Heart right ventricle (tissue), 16 donors: ENCODE measurements at places on chromosomes 16 and 17. TPM values are rescaled to one million over a fixed set of nuclear protein-coding genes. Genes with fewer than 3 reads are reported as not detected.

KRTAP9-4 gene
- not detected for total RNA-seq

TPSD1 gene
- not detected for total RNA-seq

C17orf67 gene
- 0.86 TPM for total RNA-seq

FBXO39 gene
- total RNA-seq = not detected

METRN gene
- 77.2 TPM for total RNA-seq

C17orf75 gene
- 22.6 TPM for total RNA-seq

DNA sequence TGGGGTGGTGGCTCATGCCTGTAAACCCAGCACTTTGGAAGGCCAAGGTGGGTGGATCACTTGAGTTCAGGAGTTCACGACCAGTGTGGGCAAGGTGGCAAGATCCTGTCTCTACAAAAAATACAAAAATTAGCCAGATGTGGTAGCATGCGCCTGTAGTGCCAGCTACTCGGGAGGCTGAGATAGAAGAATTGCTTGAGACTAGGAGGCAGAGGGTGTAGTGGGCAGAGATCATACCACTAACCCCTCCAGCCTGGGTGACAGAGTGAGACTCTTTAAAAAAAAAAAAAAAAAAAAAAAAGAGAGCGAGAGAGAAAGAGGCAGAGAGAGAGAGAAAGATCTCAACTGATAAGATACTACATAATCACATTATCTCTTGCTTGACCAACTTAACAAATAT, 45.9 kb downstream of the KANSL1 start:
- H3K4me1 ChIP-seq = peaks cover 75% of the 10 kb centered on the region
- no peak overlapping the region for H3K27ac ChIP-seq
- no peaks in the 10 kb centered on the region for H3K36me3 ChIP-seq

GRCh38 chr16:11411059-11411550, 65.8 kb downstream of the RMI2 start:
- DNase-seq = no peak
- no peak overlapping the region for H3K4me3 ChIP-seq
- no peaks in the 10 kb centered on the region for H3K27me3 ChIP-seq
- H3K36me3 ChIP-seq = no peaks in the 10 kb centered on the region
- H3K27ac ChIP-seq = no peak overlapping the region

DNA sequence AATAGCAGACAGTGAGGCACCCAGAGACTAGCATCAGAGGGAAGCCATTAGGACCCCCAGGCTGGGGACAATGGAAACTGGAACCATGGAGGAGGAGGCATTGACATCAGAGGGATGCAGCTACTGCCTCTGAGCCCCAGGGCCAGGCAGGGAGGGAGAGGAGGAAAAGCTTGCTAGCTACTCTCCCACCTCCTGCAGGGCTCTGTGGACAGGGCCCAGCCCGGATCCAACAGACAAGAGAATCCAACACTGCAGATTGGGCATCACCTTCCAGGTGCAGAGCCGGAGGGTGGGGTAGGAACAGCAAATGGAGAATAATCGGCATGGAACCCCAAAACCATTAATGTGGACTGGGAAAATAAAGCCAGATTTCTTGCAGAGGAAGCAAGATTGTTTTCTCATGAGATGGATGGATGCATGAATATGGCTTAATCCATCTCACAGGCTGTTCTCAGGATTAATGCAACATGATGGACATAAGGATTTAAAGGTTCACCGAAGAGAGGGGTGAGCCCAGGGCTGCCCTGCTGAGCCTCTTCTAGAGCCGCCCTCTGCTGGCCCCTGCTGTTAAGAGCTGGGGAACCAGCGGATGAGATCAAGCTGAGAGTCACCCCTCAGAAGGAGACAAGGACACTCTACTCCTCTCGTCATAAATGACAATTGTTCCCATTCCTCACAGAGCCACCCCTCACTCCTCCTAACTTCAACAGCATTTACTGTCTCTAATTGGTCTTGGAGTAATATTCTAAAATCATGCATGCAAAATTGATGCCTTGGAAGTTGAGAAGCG, 48.8 kb downstream of the DNAH3 start:
- no peaks in the 10 kb centered on the region for H3K36me3 ChIP-seq
- no peaks in the 10 kb centered on the region for H3K27me3 ChIP-seq
- DNase-seq = no peak
- H3K4me1 ChIP-seq = no peaks in the 10 kb centered on the region
- no peak overlapping the region for H3K4me3 ChIP-seq

DNA sequence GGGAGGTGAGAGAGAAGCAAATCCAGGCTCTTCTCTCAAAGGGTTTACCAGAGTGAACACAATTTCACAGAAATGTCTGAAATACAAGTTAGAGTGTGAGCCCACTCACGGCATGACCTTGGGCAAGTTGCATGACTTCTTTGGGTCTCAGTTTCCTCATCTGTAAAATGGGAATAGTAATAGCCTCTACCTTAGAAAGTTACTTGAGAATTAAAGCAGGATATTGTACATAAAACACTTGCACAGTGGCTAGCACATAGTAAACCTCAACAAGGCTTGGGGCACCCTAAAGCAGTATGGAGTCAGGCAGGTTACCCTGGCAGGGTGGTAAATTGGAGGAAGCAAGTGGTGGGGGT, 13.2 kb upstream of the RNF222 start:
- no peaks in the 10 kb centered on the region for H3K36me3 ChIP-seq
- H3K4me3 ChIP-seq = no peak overlapping the region
- no peaks in the 10 kb centered on the region for H3K27me3 ChIP-seq

DNA sequence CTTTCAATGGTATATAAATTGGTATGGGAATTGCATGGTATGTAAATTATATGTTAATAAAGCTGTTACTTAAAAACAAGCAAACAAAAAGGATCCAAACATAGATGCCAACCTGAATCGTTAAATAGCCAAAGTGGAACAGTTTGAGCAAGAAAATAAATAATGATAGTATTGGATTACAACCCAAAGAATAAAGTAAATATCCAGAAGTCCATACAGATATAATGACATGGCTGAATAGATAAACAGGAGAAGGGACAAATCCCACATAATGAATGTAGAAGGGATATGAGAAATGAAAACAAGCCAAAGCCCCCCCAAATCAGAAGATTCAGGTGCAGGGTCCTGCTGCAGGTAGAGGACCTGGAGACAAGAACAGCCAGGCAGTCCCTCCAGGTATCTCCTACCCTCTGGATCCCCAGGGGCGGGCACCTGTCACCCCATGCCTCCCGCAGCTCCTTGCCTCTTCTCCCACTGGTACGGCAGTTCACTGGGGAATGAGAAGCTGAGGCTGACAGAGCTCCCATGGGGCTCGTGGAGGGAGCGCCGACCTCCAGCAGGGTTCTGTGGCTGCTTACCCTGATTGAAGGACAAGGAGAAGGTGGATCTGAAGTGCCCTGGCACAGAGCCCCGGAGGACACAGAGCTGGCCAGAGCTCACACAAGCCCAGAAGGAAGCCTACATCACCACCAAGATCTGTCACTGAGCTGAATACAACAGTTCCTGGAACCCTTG, 9.9 kb upstream of the LCAT start:
- no peaks in the 10 kb centered on the region for H3K27me3 ChIP-seq
- H3K4me1 ChIP-seq = peaks cover 18% of the 10 kb centered on the region
- H3K4me3 ChIP-seq = no peak overlapping the region

DNA sequence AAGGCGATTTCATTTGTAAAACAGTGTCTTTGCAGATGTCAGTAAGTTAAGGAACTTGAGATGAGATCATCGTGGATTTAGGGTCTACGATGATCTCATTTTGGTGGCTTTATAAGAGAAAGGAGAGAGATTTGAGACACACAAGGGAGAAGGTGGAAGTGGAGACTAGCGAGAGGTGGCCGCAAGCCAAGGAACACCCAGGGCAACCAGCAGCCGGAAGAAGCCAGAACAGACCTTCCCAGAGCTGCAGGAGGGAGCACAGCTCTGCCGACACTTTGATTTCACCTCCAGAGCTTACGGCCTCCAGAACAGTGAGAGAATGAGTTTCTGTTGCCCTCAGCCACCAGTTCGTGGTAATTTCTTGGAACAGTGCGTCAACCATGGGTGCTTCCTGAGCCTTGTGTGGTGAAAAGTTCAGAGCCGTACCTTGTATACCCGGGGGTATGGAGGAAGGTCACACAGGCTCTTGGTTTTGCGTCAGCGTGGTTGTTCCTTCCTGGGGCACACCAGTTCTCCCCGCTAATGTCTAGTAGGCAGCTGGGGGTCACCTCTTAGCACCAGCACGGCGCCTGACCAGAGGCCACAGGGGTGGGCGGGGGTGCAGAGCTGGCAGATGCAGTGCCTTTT, 12.9 kb upstream of the SEC14L1 start:
- peak; percentile 76 for DNase-seq
- H3K27me3 ChIP-seq = no peaks in the 10 kb centered on the region
- H3K36me3 ChIP-seq = no peaks in the 10 kb centered on the region
- peak overlapping the region; percentile 30 for H3K4me3 ChIP-seq

DNA sequence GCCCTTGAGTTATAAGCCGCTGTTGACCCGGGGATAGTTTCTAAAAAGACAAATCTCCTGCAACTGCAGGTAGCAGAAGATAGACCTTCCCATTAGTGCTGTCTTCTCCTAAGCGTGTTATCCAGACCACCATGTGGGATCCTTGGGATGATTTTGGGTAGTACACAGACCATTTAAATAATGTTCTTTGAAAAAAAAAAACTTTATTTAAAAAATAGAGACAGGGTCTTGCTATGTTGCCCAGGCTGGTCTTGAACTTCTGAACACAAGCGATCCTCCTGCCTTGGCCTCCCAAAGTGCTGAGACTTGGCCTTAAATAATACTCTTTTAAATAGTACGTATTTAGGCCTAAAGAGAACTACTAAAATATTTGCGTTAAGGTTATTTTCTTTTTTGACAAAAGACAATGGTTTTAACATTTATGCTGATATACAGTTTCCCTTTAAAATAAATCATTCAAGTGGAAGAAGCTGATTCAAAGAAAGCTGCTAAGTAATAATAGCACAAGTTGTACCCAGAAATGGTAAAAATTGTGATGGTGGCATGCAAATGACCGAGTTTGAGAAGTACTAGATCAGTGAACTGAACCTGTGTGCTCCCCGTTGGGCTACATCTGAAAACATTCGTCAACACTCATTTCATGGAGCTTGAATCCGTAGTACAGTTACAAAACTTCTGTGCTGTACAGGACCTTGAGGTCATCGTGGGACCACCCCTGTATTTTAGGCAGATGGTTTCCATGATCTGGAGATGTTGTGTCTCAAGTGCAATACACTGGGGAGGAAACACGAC, 24.0 kb downstream of the SMARCE1 start:
- DNase-seq = no peak
- no peaks in the 10 kb centered on the region for H3K27me3 ChIP-seq
- no peaks in the 10 kb centered on the region for H3K36me3 ChIP-seq
- H3K27ac ChIP-seq = no peak overlapping the region
- H3K4me1 ChIP-seq = no peaks in the 10 kb centered on the region

- H3K27ac ChIP-seq = no peak overlapping the region
- H3K36me3 ChIP-seq = no peaks in the 10 kb centered on the region
- no peak for DNase-seq
- H3K27me3 ChIP-seq = no peaks in the 10 kb centered on the region
- peaks cover 10% of the 10 kb centered on the region for H3K4me1 ChIP-seq
These were observed 310.5 kb upstream of the GOT2 start for GRCh38 chr16:59044616-59045015.

GRCh38 chr16:89268585-89268984, 51.1 kb downstream of the ZNF778 start:
- H3K27me3 ChIP-seq = no peaks in the 10 kb centered on the region
- H3K4me1 ChIP-seq = no peaks in the 10 kb centered on the region
- peaks cover 80% of the 10 kb centered on the region for H3K36me3 ChIP-seq
- no peak overlapping the region for H3K4me3 ChIP-seq

GRCh38 chr16:56475201-56475600, 23.8 kb downstream of the OGFOD1 start:
- H3K27ac ChIP-seq = no peak overlapping the region
- no peak for DNase-seq
- no peaks in the 10 kb centered on the region for H3K4me1 ChIP-seq
- H3K36me3 ChIP-seq = peaks cover 98% of the 10 kb centered on the region
- H3K4me3 ChIP-seq = no peak overlapping the region
- no peaks in the 10 kb centered on the region for H3K27me3 ChIP-seq

DNA sequence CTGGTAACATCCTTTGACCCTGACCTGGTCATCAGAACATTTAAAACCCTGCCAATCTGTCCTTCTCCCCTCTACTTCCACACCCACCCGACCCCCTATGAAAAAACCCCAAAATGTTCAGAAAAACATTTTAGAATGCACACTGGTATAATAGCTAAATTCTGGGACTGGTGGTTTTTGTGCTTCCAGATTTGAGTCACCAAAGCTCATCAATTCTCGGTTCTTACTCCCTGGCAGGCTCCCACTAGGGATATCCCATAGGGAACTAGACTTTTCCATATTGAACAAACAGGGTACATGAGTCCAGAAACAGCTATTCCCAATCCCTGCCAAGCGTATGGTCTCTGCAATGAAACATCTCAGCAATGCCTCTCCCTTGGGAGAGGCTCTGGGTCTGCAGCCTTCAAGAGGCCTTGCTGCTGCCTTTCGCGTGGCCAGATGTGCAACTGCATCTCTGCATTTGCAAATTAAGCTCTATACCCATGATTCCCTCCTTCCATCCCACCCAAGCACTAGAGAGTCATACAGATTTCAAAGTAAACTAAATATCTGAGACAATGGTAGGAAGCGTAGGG, 67.7 kb downstream of the SMG6 start:
- peaks cover 29% of the 10 kb centered on the region for H3K36me3 ChIP-seq
- no peaks in the 10 kb centered on the region for H3K27me3 ChIP-seq
- H3K27ac ChIP-seq = peak overlapping the region; percentile 64
- no peak for DNase-seq
- no peak overlapping the region for H3K4me3 ChIP-seq

GRCh38 chr16:66131895-66132294, 234.6 kb upstream of the CDH5 start:
- H3K4me1 ChIP-seq = peaks cover 24% of the 10 kb centered on the region
- no peak overlapping the region for H3K27ac ChIP-seq
- no peaks in the 10 kb centered on the region for H3K27me3 ChIP-seq
- no peaks in the 10 kb centered on the region for H3K36me3 ChIP-seq

GRCh38 chr16:74052016-74052415, 244.6 kb upstream of the PSMD7 start:
- no peaks in the 10 kb centered on the region for H3K27me3 ChIP-seq
- H3K4me3 ChIP-seq = no peak overlapping the region
- H3K4me1 ChIP-seq = no peaks in the 10 kb centered on the region
- DNase-seq = no peak
- H3K36me3 ChIP-seq = no peaks in the 10 kb centered on the region

DNA sequence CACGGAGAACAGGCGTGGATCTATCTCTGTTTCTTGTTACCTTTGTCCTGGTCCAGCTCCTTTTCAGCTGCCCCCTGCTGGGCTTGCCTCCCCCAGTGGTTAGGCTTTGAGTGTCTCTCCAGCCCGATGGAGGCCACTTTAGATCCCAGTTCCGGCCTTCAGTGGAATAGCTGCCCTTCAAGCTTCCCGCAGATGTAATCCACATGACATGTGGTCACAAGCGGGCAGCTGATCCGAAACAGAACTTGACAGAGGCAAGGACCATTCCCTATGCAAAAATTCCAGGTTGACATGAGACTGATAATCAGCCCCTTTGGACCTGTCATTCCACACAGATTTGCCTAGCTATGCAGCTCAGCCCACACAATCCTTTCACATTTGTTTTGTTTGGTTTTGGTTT, 40.6 kb upstream of the AQP8 start:
- H3K4me1 ChIP-seq = no peaks in the 10 kb centered on the region
- H3K27me3 ChIP-seq = no peaks in the 10 kb centered on the region
- peaks cover 65% of the 10 kb centered on the region for H3K36me3 ChIP-seq
- H3K27ac ChIP-seq = no peak overlapping the region
- DNase-seq = peak; percentile 5

GRCh38 chr17:73719588-73720071, 75.4 kb upstream of the SDK2 start:
- no peaks in the 10 kb centered on the region for H3K36me3 ChIP-seq
- no peak overlapping the region for H3K4me3 ChIP-seq
- peaks cover 13% of the 10 kb centered on the region for H3K4me1 ChIP-seq
- H3K27ac ChIP-seq = no peak overlapping the region
